ENCODE measurements at places on chromosomes 1 and 21.

- no peak for DNase-seq
Observed at GRCh38 chr1:76501586-76502219, 365.6 kb upstream of the ST6GALNAC5 start.

DNA sequence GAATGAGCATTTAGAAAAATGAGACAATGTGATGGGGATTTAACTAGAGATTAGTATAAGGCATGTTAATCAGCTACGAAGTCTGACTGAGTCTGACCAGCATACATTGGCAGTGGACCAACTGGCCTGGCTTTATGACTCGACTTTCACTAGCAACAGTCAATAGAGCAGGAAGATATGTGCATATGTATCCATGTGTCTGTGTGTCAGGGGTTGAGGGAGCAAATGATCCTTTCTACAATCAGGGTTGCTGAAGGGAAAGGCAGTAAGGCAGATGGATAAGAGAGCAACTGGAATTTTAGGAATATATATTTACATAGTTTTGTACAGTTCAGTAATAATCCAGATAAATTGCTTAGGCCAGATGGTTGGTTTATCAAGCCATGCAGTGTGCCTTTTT, 645.6 kb downstream of the PLA2G4A start:
- DNase-seq, result no peak

DNA sequence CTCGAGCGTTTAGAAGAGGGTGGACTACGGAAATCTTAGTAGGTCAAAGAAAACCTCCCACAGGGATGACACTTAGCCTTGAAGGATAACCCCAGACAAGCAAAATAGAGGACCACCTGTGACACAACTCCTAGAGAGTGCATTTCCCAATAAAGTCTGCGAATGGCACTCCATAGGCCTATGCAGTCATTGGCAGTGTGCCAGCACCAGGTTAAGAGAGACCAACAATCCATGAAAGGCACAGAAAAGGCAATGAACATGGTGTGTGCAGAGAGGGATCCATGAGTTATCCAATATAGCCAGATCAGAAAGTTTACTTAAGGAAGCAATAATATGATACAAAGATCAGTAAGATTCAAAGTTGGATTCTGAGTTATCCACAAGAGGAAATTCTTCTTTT, 45.2 kb upstream of the FMO2 start:
- DNase-seq, result no peak

GRCh38 chr21:43697758-43698643, 20.9 kb upstream of the PDXK start:
- DNase-seq, result no peak

DNA sequence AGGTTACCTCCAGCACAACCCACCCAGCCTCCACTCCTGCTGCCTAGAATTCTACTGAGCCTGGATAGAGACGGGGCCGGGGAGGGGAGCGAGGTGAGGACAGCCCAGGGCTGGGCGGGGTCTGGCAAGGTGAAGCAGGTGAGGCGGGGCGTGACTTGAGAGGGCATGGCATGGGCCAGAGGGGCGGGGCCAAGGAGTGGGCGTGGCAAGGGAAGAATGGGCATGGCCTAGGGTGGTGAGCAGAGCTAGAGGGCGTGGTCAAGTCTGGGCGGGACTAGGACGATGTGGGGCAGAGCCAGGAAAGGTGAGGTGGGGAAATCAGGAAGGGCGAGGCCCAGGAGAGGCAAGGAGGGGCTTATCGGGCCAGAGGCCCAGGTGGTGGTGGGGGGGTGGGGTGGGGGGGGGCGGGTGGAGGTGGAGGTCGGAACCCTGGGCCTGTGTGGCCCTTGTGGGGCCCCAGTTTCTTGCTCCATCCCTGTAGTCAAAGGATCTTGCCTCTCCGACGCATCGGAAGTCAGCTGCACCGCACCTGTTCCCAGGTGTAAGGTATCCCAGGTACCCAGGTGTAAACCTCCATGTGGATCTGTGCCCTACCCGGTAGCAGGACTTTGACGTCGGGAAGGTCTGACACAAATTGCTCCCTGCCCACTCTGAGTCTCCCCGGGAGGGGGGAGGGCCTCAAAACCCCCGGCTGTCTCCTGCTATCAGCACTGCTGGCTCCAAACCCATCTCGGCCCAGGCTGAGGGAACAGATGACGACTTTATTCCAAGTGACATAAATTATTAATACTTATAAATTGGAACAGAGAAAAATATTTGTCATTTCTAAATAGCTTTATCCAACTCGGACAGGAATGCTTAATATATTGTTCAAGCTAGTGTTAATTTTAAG, 32.9 kb upstream of the UTS2 start:
- DNase-seq, result peak; percentile 28

GRCh38 chr1:160360227-160360695, 6.6 kb upstream of the NHLH1 start:
- DNase-seq, result no peak

GRCh38 chr1:57897581-57897980, 473.7 kb upstream of the DAB1 start:
- no peak for DNase-seq

GRCh38 chr1:203405703-203406438, 54.9 kb upstream of the FMOD start:
- no peak for DNase-seq

GRCh38 chr1:39384305-39384704, 107.1 kb upstream of the BMP8A start:
- no peak for DNase-seq

- no peak for DNase-seq
Observed at GRCh38 chr1:208850442-208850841, 606.3 kb upstream of the PLXNA2 start.

DNA sequence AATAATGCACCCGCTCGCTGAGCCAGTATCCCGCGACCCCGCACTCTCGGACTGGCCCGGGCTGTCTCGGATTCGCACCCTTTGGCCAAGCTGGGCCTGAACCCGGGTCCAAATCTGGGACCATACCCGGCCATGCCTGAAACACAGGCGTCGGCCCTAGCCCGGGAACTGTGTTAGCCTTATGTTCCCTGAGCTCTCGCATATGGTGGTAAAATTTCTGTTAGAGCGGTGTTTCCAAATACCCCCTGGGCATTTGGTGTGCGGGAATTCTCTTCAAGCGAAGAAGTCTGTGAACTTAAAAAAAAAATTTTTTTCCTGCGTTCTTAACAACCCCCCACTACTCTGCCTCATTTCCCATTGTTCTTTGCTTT, 3.1 kb downstream of the RNF220 start:
- DNase-seq, result no peak

DNA sequence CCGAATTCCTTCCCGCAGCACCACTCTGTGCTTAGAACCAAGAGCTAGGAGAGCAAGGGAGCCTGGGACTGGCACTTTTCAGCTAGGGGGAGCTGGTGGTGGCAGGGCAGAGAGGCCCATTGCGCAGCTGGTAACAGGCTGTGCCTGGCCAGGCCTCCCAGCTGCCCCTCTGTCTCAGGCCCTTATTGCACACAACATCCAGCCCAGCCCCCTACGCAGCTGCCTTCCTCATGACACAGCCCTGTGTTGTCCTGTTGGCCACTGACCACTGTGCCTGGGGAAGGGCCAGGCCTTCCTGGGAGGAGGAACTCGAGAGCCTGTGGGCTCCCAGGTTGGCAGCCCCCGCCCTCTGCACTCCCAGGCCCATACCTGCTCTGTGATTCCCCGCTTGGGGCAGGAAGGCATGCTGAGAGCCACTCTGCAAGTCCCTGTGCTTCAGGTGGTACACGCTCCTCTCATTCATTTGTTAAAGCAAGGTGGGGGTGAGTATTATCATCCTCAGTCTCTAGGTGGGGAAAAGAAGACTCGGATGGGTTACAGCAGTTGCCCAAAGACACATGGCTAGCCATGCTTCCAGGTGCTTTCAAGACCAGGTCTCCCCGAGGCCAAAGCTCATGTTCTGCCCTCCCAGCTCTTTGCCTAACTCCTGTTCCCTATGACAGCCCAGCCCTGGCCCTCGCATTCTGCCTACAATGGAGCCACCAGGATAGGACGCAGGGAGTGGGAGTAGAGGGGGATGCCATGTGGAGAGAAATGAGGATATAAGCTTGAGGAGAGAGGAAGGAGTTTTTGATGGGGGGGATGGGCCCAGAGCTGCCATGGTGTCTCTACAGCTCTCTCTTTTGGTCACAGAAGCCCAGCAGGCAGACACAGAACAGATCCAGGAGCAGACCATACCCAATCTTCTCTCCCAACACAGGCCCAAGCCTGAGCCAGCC, 81.8 kb downstream of the TMEM53 start:
- no peak for DNase-seq

- DNase-seq, result no peak
Observed at GRCh38 chr1:113219377-113219776, 146.4 kb downstream of the LRIG2 start.

DNA sequence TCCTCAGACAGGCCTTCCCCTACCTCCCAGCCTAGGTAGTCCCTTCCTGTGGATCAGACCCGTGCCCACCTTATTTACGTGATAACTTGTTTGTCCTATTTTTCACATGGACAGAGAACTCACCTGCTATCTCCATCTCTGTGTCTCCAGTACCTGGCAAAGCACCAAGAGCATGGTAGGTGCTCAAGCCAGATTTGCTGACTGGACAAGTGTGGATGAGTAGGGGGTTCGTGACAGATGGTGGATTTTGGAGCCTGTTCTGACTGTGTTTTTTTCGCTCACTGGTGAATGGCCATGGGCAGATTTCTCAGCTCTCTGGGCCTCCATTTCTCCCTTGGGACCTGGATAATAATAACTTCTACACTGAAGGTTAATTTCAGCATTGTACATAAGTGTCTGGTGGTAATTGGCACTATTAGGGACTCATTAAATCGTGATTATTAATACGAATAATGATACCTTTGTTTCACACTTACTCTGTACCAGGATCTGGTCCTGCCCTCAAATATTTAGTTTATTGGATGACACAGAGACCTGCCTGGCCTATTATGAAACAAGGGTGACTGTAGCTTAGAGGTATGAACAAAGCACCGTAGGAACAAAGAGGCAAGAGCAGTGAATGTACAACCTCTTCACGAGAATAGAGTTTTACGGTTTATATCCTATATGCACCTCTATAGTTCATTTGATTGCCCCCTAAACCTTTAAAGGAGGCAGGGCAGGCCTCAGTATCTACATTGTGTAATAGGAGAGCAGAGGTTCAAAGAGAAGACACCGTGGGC, 24.5 kb upstream of the SLC26A9 start:
- no peak for DNase-seq

- DNase-seq, result no peak
Observed at GRCh38 chr1:53959664-53960250, 13.6 kb downstream of the LRRC42 start.

GRCh38 chr1:210232511-210233215, at the start of gene SERTAD4:
SERTAD4 (plus strand) TSS chr1:210232796; CDS start chr1:210237961, 5,165 bp downstream.
- DNase-seq, result peak; percentile 57

DNA sequence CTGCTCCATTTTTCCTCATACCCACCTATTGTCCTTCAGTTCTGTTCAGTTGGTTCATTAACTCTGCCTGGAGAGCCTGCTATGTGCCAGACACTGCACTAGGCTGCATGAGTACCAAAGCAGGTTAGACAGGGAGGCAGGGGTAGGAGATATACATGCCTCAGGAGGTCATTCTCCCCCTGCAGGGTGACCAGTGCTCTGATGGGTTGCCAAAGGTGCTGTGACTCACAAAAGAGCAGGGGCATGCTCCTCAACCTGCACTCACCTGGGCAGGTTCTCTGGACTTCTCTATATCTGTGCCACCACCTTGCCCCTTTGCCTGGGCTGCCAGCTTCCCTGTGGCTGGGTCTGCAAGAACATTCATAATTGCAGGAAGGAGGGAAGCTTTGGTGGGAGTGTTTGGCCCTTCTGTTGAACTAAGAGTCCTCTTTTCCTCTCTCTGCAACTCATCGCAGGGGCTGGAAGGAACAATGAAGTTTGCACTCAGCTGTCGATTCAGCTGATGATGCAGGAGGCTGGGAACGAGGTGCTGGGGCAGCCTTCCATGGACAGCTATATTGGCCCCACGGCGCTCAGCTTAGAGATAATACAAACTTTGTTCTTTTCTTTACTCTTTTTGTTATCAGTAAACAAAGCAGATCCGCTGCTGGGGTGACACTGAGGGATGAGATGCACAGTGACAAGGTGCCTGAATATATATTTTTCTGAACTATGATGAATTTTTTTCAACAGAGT, 356.4 kb upstream of the PLXNA2 start:
- DNase-seq, result no peak

GRCh38 chr1:50208315-50208714, 99.6 kb downstream of the ELAVL4 start:
- no peak for DNase-seq

DNA sequence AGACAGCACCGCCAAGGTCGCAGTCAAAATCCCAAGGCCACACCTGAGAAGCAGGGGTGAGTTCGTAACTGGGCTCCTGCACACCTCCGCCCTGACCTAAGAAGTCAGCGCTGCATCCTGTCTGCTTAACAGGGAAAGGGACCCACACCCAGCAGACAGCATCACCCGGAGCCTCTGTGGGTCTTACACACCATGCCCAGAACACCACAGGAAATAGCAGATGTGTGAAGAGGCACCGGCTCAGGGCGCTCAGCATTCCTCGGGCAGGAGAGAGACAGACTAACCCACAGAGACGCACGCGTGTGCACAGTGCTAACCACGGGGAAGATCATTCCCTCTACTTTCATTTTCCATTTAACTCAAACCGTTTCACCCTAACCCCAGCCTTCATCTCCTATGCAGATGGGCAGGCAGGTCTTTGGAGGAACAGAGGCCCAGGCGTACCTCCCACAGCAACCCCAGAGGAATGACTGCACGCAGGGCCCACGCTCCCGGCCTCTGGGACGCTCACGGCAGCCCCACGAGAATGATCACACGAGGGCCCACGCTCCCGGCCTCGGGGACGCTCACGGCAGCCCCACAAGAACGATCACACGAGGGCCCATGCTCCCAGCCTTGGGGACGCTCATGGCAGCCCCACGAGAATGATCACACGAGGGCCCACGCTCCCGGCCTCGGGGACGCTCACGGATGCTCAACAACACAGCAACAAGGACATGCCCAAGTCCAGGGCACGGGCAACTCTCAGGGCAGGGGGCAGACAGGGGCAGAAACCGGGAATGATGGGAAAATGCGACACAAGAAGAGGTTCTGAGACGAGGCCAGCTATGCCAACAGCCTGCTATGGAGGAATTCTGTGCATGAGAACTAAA, 20.9 kb downstream of the POFUT2 start:
- DNase-seq, result no peak

GRCh38 chr1:39230261-39231190, 26.0 kb downstream of the MACF1 start:
- no peak for DNase-seq

DNA sequence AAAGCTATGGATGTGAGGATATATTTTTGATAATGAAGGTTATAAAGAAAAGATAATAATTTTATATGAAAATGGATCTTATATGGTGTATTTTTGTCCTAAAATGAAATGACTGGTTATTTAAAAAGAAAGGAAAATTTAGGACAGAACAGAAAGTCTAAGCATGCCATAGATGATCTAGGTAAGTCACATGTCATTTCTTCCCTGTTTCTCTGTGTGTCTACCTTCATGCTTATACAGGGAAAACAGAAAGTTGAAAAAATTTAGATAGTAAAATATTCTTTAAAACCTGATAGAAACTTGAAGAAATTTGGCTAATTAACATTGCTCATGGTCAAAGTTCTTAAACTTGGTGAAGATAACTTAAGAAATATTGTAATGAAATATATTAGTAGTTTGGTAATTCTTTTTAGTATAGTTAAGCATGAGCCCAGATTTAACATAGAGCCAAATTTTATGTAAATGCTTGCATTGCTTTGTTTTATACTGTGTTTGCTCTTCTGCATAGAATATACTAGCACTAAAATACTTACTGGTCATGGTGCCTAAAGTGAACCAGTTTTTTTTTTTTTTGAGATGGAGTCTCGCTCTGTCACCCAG, 12.4 kb upstream of the GBP4 start:
- DNase-seq, result no peak

- no peak for DNase-seq
Observed at GRCh38 chr1:41221995-41222394, 20.1 kb downstream of the SCMH1 start.

All from nephron progenitor cell (in vitro differentiated cells).